Fibroblast of lung (primary cell): ENCODE measurements at places on chromosomes 1 and 21. TPM values are rescaled to one million over a fixed set of nuclear protein-coding genes. Genes with fewer than 3 reads are reported as not detected.

Gene MYCL
- under 0.01 and 0.26 TPM in 2 replicates for total RNA-seq

Gene OR2M3
- under 0.01 TPM in 1 of 2 replicates, not detected in the other for total RNA-seq

Gene S100A12
- not detected in 2 replicates for total RNA-seq

Gene F3
- 50.8 and 234 TPM in 2 replicates for total RNA-seq

Gene ADAM30
- not detected in 2 replicates for total RNA-seq

Gene ASAP3
- 73.2 and 79.1 TPM in 2 replicates for total RNA-seq

Gene FLAD1
- total RNA-seq: 20.5 and 24.9 TPM in 2 replicates

Gene CFAP45
- 0.51 and 1.5 TPM in 2 replicates for total RNA-seq

Gene CFAP141
- total RNA-seq: not detected in 2 replicates

Gene OR2T1
- total RNA-seq: not detected in 2 replicates
